ENCODE measurements at places on chromosomes 1 and 21. TPM values are rescaled to one million over a fixed set of nuclear protein-coding genes. Genes with fewer than 3 reads are reported as not detected.

The FCRL6 gene
- total RNA-seq, result 2.8 TPM

The MYBPHL gene
- total RNA-seq, result not detected

The PYHIN1 gene
- total RNA-seq, result 2.6 TPM

The NPHS2 gene
- not detected for total RNA-seq

The WDR64 gene
- total RNA-seq, result not detected

The IGFN1 gene
- total RNA-seq, result 0.33 TPM

The DNALI1 gene
- 29.4 TPM for total RNA-seq

The ATP1A4 gene
- total RNA-seq, result not detected

The DDAH1 gene
- 24.3 TPM for total RNA-seq

The RNF207 gene
- 32.4 TPM for total RNA-seq

The OTUD3 gene
- total RNA-seq, result 5.8 TPM

The ZDHHC18 gene
- total RNA-seq, result 35.4 TPM

The GPR137B gene
- total RNA-seq, result 25.6 TPM

The GPR3 gene
- total RNA-seq, result 0.16 TPM

The NSL1 gene
- 47.5 TPM for total RNA-seq

The IL24 gene
- 0.59 TPM for total RNA-seq

The ZNF697 gene
- total RNA-seq, result 9.5 TPM

The TRMT1L gene
- total RNA-seq, result 18.7 TPM

The TRIM17 gene
- 9.5 TPM for total RNA-seq

The EIF4G3 gene
- 50.8 TPM for total RNA-seq

The ISG15 gene
- 31.5 TPM for total RNA-seq

The KRTAP19-1 gene
- not detected for total RNA-seq

The MFAP2 gene
- total RNA-seq, result 10.8 TPM

The CYP4X1 gene
- total RNA-seq, result 307 TPM

The SH3D21 gene
- 18.7 TPM for total RNA-seq

The CLDN17 gene
- total RNA-seq, result not detected

The RAP1GAP gene
- total RNA-seq, result 6.0 TPM

The TTC24 gene
- not detected for total RNA-seq

The LSM10 gene
- total RNA-seq, result 31.8 TPM

The LEMD1 gene
- total RNA-seq, result not detected

The AMIGO1 gene
- total RNA-seq, result 3.0 TPM

The LCA5L gene
- 1.6 TPM for total RNA-seq

The CLCNKB gene
- 0.33 TPM for total RNA-seq

The VANGL1 gene
- 7.5 TPM for total RNA-seq

The SLC45A1 gene
- total RNA-seq, result 0.73 TPM

The ABCG1 gene
- total RNA-seq, result 26.2 TPM

The CYP4B1 gene
- 58.4 TPM for total RNA-seq

The CA14 gene
- not detected for total RNA-seq

The ROR1 gene
- 5.9 TPM for total RNA-seq

The TMEM269 gene
- 0.16 TPM for total RNA-seq

The PIGC gene
- total RNA-seq, result 39.2 TPM

The RAB3B gene
- total RNA-seq, result not detected

The GBP5 gene
- 2.6 TPM for total RNA-seq

The CSF1 gene
- total RNA-seq, result 54.4 TPM
